OCI-M1 (cell line): ENCODE measurements at places on chromosomes 4 and X.

- DNase-seq, result peak; percentile 79
Measured at GRCh38 chrX:82218361-82218760, 1016.5 kb downstream of the SH3BGRL start.

- DNase-seq, result no peak
Measured at GRCh38 chr4:34469516-34469915, 1774.8 kb downstream of the ARAP2 start.

DNA sequence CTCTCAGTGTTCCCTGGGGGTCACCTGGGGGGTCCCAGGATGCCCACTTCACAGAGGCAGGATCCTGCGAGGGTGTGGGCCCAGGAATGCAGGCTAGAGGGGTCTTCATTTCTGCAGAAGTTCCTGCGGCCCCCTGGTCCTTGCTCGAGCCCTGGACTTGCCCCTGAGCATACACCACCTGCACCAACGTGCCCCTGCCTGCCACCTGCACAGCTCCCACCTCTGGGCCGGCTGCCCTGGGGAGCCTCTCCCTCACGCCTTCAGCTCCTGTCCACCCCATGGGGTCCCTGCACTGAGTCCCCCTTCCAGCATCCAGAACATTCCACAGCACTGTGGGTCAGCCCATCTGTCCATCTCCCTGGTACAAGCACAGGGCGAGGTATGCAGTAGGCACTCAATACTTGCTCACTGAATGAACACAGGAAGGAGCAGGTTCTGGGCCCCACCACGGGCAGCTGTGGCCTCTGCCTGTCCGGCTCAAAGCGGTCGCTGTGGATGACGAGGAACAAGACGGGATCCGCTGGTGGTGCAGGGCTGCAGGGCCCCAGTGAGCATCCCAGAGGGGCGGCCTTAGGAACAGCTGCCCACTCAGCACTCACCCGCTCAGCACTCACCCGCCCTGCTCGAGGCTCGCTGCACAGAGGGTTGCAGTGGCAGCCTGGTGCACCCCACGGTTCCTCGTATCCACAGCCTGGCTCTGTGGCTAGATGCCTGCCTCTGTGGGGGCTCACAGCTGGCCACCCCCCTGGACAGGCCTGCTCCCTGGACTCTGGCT, 70.5 kb upstream of the MXD4 start:
- DNase-seq, result no peak

GRCh38 chr4:67899096-67899495, 15.3 kb upstream of the TMPRSS11D start:
- DNase-seq, result no peak

- DNase-seq, result no peak
Measured at GRCh38 chr4:26931451-26931850, 70.8 kb downstream of the STIM2 start.

DNA sequence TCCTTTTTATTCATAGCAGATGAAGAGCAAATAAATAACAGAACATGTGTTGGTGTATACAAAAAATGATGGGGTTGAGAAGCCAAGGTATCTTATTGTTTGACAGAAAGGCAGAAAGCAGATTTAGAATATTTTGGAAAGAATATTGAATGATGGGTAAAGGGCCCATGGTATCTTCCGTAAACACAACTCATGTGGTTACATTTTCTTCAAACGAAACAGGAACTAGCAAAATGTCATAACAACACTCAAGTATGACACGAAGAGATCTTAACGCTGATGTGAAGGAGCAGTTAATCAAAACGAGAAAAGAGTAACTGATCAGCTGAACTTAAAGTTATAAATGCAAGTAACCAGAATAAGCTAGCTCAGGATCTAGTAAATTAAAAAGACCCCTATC, 195.7 kb upstream of the GK2 start:
- DNase-seq, result peak; percentile 88

- peak; percentile 54 for DNase-seq
Measured at GRCh38 chr4:136863756-136864155, 668.5 kb downstream of the PCDH18 start.

- DNase-seq, result no peak
Measured at GRCh38 chr4:150743564-150744342, 161.8 kb downstream of the MAB21L2 start.

DNA sequence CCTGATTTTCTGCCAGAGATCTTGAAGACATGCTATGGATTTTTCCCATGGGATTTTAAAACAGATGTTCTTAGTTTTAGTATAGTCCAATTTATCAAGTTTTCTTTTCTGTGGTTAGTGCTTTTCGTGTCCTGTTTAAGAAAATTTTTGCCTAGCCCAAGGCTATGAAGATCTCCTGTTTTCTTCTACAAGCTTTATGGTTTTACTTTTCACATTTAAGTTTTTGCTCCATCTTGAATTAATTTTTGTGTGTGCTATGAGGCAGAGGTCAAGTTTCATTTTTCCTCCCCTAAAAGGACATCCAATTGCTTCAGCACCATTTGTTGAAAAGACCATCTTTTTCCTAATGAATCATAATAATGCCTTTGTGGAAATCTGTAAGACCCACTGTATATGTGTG, 65.6 kb downstream of the POLR2B start:
- no peak for DNase-seq

GRCh38 chr4:140113653-140114052, 40.3 kb downstream of the MAML3 start:
- no peak for DNase-seq

- peak; percentile 69 for DNase-seq
Measured at GRCh38 chr4:12852338-12853307, 631.5 kb downstream of the RAB28 start.

- DNase-seq, result no peak
Measured at GRCh38 chrX:120350450-120351138, 11.3 kb upstream of the ATP1B4 start.

GRCh38 chr4:85673540-85673939, 198.6 kb downstream of the ARHGAP24 start:
- DNase-seq, result no peak

- DNase-seq, result no peak
Measured at GRCh38 chr4:4696530-4696929, 154.7 kb upstream of the STX18 start.

DNA sequence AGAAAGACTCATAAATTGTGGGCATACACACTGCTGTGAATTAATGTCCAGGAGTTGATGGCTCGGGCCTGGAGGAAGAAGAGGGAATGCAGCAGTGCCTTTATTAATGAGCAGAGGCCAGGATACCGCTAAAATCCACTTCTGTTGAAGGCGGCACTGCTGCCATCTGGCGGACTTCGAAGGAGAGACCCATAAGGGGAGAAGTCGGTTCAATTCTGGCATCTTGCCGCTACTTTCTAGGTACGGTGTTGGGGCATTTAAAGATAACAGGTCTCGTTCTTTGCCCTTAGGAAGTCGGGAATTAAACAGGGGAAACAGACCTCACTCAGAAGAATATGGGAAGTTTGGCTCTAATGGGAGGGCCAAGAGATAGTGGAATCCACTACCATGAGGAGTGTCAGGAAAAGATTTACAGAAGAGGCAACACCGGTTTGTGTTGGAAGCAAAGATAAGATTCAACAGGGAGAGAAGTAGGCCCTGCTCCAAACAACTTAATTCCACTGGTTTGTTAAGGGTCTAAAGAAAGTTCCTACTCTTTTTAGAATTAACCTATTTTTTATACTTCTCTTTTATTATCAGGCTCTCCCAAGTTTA, 133.6 kb upstream of the GIMD1 start:
- peak; percentile 77 for DNase-seq

GRCh38 chr4:165384598-165384997, 5.8 kb downstream of the CPE start:
- DNase-seq, result peak; percentile 43

- no peak for DNase-seq
Measured at GRCh38 chr4:1408418-1408817, 2.2 kb upstream of the NKX1-1 start.

DNA sequence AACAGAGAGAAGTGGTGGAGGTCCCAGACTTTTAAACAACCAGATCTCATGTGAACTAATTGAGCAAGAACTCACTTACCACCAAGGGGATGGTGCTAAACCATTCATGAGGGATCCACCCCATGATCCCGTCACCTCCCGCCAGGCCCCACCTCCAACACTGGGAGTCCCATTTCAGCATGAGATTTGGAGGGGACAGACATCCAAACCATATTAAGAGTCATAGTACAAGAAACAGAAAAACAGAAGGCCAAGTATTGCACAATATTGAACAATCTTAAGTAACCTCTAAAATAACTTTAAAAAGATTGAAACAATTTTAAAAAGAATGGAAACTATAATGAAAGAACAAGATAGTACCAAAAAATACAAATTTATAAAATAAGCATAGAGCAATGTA, 110.0 kb downstream of the CBR4 start:
- DNase-seq, result no peak

GRCh38 chrX:110167952-110168451, 149.9 kb downstream of the AMMECR1 start:
- peak; percentile 46 for DNase-seq

- no peak for DNase-seq
Measured at GRCh38 chr4:78722878-78723277, 53.3 kb upstream of the BMP2K start.

GRCh38 chr4:2734612-2735011, 21.5 kb downstream of the TNIP2 start:
- DNase-seq, result peak; percentile 12

GRCh38 chr4:151653548-151653918, 107.3 kb downstream of the GATB start:
- DNase-seq, result no peak

GRCh38 chrX:19743386-19743785, 144.0 kb downstream of the SH3KBP1 start:
- no peak for DNase-seq

GRCh38 chrX:107894038-107894437, 68.4 kb downstream of the MID2 start:
- peak; percentile 68 for DNase-seq

- DNase-seq, result no peak
Measured at GRCh38 chrX:131650637-131651410, 107.0 kb downstream of the OR13H1 start.

GRCh38 chr4:88705805-88706492, 8.3 kb upstream of the NAP1L5 start:
- DNase-seq, result no peak
